ENCODE measurements at places on chromosomes 4 and X.

DNA sequence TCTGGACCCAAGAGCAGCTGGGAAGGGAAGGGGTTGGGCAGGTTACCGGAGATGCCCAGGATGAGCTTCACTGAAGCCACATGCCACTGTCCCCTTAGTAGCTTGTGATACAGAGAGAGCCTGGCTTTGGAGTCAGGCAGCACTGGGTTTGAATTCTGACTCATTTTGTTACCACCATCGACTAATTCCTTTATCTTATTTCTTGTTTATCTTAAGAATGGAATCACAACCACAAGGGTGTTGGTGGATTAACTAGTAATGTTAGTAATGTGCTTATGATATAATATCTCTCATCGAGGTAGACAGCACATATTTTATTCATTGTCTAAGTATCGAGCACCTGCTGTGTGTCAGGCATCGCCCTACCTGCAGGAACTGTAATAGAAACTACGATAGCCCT lies 17.7 kb upstream of the STX18 start:
- no peak for DNase-seq

GRCh38 chr4:1648962-1649361 lies 35.2 kb downstream of the FAM53A start:
- no peak for DNase-seq

- no peak for DNase-seq
Observed at GRCh38 chr4:165506849-165507248, 128.0 kb downstream of the CPE start.

- DNase-seq: no peak
Observed at GRCh38 chr4:169337510-169337909, 66.8 kb upstream of the SH3RF1 start.

GRCh38 chr4:5730993-5731990 lies 20.3 kb downstream of the EVC start:
- no peak for DNase-seq

GRCh38 chr4:23365086-23365485 lies 524.8 kb downstream of the PPARGC1A start:
- no peak for DNase-seq

GRCh38 chrX:1443496-1444075 lies 9.1 kb downstream of the ASMTL start:
- peak; percentile 4 for DNase-seq

DNA sequence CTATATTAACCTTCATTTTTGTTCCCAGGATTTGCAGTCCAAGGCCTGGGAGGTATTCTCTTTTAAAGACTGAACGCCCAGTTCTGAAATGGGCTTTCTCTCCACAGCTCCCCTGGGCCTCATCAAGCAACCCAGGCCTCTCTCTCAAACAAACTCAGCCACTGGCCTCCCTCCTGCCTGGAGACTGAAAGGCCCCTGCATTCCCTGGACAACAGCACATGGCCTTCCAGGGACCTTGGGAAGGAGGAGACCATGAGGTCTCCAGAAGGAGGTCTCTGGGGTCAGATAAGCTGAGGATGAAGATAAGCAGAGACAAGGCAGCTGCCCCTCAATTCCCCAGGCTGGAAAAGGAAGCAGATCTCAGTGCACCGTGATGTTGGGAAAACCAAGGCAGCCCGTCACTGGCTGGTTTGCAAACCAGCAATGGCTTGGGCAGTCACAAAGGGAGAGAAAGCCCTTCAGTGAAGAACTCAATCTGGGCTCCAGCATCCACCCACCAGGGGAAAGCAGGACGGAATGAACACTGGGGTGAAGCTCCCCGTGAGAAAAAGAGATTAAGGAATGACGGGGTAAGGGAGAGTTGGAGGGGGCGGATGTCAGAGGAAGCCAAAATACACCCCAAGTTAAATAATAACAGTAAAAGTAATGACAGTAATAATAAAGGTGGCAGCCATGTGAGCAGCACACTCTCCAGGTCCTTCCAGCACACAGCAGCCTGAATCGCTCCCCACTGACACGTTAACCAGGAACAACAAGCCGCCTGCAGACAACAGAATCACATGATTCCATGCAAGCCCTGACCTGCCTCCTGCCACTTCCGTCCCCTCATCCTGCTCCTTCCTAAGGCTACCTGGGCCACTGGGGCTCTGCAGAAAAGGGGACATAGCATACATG lies 22.3 kb downstream of the AMOT start:
- DNase-seq: no peak

DNA sequence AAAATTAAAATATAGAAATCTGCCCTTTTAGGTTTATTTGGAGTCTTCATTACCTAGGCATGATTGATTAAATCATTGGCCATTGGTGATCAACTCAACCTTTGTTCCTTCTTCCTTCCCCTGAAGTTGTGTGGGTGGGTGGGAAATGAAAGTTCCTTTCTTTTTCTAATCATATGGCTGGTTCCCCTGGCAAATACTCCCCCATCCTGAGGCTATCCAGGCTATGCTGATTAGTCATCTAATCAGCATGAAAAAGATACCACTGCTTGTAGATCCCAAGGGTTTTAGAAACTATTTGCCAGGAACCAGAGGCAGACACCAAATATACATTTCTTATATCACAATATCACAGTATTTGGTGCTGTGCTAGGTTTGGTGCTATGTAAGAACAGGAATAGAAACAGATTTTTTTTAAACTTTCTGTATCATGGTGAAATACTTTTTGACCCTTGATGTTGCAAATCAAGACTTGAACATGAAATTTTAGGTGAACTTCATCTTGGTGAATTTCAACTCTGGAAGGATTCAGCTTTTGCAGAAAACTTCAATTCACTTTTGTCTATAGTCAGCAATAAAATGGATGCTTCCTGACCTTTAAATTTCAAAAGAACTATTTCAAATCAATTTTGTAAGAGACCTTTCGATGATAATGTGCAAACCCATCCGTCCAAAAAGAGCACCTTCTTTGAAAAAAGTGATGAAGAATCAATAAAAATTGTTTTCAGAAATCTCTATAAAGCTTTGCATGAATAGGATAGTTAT lies 71.1 kb downstream of the CCSER1 start:
- DNase-seq: no peak

GRCh38 chr4:30808276-30808675 lies 88.1 kb downstream of the PCDH7 start:
- no peak for DNase-seq

DNA sequence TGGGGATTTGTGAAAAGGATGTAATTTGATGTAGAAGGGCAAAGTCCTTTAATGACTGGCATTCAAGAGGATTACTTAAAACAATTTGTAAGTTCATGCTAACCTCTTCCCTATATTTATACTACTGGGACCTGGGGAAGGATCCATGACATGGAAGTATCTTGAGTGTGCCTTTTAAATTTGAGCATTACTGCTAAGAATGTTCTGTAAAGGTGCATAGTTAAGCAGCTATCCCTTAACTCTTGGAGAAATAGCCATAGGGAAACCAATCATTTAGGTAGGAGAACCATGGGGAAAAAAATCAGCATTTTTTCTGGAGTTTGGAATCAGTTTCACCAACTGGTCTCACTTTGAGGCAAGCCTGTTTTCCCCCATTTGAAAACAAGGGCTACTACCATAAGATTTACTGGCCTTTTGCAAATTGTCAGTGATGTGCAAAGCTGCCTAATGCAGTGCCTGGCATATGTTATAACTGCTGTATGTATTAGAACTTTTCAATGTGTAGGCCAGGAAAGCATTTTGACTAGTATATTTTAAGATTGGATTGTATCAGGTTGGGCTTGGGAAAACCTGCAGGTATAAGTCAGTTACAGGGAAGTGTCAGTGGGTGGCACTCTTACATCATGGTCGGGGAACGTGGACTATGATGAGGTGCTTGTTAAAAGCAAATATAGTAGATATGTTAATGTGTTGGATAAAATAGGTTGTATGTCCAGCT lies 72.1 kb downstream of the PRSS12 start:
- DNase-seq: peak; percentile 54

GRCh38 chr4:48779095-48779997 lies 733 bp downstream of the FRYL start:
- peak; percentile 67 for DNase-seq

- DNase-seq: peak; percentile 63
Observed at GRCh38 chr4:102344520-102344953, 745 bp downstream of the SLC39A8 start.

GRCh38 chrX:121150217-121150616 lies 102.8 kb downstream of the GLUD2 start:
- no peak for DNase-seq

DNA sequence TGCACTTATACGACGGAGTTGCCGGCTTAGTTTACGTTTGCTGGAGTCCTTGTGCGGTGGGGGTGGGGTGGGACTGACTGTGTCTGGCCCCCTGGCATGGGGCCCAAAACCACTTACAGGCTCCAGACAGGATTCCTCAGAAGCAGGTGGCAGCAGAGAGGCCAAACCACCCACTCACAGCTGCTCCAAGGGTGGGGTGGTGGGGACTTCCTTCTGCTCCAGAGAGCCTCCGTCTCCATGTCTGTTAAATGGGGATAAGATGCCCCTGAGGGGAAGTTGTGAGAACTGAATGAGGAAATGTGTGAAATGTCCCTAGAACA lies 36.7 kb downstream of the PSAPL1 start:
- DNase-seq: no peak

GRCh38 chr4:126916626-126917140 lies 716.1 kb upstream of the INTU start:
- DNase-seq: no peak

DNA sequence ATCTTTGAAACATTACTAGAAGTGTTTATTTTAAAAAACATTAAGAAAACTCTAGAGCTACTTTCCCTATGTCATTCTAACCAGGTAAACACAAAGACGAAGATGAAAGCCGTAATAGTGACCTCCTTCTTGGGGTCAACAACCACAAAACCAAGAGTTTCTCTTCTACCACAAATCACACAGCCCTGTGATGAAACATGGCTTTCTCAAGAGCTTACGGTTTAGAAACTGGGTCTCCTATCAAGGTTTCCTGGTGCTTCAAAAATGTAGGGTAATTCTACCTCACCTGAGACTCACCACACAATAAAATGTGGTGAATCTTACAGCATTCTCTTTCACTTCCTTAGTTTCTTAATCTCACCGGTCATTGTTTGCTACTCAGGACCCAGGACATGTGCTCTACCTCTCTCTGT lies 50.9 kb downstream of the CORIN start:
- DNase-seq: no peak

- DNase-seq: no peak
Observed at GRCh38 chrX:13103188-13103913, 58.9 kb upstream of the FAM9C start.

Measured in adrenal gland (tissue), 19 donors.